ENCODE measurements at places on chromosomes 5 and 9.
A peak's percentile ranks its signal among the peaks of the same experiment; 100 is the strongest.

DNA sequence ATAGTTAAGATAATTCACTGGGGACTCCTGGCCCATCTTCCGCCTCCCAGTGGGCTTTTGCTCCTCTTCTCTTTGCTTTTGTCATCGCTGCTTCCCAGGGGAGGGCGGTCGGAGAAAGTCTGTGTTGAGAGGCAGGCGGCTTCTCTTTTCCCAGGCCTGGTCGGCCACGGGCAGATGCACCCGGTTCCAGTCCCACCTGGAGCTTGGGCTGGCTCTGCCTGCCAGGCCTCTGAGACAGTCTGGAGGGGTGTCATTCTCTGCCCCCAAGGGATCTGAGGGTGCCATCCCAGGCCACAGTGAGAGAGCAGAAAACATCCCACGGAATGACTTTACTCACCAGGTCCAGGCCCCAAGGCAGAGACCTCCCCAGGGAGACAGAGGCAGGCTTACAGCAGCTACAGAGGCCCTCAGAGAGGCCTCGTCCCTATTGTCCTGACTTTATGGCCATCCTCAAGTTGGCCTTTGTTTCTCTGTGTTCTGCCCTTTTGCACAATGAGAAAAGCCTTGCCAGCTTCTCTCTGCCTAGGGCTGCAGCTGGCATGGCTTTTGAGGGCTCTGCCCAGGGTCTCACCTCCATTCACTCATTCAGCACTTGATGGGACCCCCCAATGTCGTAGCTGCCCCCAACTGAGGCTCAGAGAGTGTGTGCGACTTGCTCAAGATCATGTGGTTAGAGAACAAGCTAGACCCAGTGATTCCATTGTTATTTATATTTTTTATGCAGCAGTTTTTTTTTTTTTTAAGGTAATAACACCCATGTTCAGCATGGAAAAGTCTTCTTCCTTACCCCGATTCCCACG is 44.2 kb upstream of the BOD1 start:
- no peak for DNase-seq

GRCh38 chr5:78889369-78890140 is 95.6 kb downstream of the ARSB start:
- peak; percentile 62 for DNase-seq

DNA sequence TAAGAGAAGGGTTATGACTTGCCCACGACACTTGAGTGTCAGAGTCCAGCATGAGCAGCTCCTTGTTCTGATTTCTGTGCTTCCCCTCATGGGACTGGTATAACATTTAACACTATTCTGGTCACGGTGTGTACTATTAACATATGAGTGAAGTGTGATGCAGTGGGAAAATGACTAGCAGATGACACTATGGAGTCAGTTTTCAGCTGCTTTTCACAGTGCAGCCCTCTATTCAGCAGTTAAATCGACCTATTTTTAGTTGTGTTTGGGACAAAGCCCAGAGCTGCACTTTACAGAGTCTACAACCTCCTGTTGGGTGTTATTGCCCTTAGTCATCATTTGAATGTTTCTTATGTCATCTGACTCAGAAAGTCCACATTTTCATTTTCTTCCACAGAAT is 59.1 kb downstream of the CHSY3 start:
- peak; percentile 14 for DNase-seq

DNA sequence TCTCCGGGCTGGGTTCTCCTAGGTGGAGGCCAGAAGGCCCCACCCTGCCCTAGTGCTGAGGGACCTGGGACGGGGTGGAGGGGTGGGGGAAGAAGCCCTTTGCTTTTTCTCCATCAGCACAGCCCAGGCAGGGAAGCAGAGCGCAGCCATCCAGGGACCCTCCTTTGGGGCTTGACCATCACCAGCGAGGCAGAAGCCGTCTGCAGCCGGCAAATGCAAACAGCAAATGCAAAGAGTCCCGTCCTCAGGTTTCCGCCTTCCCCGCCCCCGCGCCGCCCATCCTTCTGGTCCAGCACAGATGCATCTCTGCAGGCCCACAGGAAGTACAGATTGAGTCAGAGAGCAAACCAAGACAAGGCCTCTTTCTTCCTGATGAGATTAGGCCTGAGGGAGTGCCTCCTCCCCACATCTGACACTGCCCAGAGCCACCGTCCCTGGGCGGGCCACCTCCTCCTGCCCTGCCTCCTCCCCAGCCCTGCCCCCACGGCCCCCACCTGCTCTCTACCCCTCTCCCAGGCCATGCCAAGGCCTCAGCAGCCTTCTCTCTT is 23.4 kb downstream of the CORO2A start:
- no peak for DNase-seq

GRCh38 chr9:78615372-78615771 is 318.4 kb downstream of the PSAT1 start:
- no peak for DNase-seq

- no peak for DNase-seq
Measured at GRCh38 chr9:85925493-85925892, 15.5 kb upstream of the NAA35 start.

GRCh38 chr5:122154491-122154890 is 25.1 kb downstream of the ZNF474 start:
- DNase-seq: no peak

DNA sequence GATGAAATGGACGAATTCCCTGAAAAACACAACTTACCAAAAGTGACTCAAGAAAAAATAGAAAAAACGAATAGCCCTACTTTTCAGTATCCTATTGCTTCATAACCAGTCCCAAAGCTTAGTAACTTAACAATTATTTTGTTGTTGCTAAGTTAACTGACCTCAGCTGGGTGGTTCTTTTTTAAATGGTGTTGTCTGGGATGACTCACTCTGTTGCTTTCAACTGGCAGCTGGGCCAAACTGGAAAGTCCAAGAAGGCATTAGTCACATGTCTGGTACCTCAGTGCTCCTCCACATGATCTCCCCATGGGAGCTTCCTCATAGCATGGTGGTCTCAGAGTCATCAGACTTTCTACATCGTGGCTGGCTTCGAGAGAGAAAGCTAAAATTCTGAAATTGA is 47.8 kb upstream of the ADAMTS2 start:
- no peak for DNase-seq

- DNase-seq: no peak
Measured at GRCh38 chr5:153626836-153627235, 136.4 kb downstream of the GRIA1 start.

DNA sequence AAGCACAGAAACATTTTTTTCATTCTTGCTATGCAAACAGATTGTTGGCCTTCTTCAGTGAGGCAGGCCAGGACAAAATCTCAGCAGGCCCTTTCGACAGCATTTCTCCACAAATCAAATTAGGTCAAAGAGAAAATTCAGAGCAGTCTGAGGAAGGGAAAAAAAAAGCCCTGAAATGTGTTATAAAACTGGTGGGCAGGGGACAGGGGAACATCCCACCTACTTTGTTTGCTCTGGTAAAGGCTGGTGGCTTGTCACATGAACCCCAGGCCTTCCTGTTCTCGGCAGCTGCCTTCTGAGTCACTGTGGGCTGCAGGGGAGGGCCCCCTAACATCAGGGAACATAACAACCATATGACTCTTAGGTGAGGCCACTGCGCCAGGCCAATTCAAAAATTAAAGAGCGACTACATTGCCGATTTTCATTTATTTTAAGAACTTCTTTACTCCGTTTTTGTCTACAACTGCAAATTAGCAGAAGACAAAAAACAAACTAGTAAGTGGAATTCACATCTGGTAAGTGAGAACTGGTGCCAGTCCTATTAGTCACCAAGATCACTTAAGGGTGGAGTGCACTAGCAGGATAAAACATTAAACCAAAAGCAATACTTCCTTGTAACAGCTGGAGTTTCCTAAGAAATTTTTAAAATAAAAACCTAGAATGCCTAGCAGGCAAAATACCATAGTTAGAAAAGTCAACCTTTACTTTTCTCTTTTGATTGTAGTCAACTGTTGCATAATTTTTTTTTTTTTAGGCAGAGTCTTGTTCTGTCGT is 46.2 kb upstream of the DENND4C start:
- peak; percentile 78 for DNase-seq
